Activated effector memory CD4-positive, alpha-beta T cell treated with anti-CD3 and anti-CD28 coated beads, Interleukin-2, amount 50 U/mL, for 16 hours (primary cell): ENCODE measurements at places on chromosomes 12 and 14.
A peak's percentile ranks its signal among the peaks of the same experiment; 100 is the strongest.

DNA sequence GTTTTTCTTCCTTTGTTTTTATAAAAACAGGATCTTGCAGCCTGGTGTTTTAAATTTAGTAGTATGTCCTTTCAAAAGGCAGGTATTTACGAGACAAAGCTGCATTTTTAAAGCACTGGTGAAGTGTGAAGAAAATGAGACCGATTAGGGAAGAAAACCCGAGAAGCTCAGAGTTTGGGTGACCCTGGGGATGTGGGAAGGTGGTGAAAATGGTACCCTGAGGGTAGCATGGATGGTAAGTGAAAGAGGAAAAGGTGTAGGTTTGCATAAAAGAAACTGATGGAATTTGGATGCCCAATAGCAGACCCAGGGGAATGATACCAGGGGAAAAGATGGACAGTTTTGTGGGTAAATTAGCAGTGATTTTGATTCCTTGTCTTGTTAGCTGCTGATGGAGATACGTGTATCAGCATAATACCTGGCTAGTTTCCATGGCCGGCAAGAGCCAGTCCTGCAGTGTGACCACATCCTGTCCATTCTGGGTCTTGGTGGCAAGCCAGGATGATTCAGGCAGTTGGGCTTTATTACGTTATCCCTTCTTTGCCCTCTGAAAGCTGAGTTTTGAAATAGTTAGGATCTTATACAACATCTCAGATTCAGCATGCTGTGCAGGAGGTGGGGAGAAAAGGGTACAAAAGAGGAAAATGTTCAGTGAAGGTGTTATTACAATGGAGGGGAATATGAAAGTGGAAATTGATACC, 8.9 kb downstream of the BICD1 start:
- no peak for DNase-seq

GRCh38 chr14:105887692-105888091, 361.3 kb downstream of the TMEM121 start:
- DNase-seq = no peak

DNA sequence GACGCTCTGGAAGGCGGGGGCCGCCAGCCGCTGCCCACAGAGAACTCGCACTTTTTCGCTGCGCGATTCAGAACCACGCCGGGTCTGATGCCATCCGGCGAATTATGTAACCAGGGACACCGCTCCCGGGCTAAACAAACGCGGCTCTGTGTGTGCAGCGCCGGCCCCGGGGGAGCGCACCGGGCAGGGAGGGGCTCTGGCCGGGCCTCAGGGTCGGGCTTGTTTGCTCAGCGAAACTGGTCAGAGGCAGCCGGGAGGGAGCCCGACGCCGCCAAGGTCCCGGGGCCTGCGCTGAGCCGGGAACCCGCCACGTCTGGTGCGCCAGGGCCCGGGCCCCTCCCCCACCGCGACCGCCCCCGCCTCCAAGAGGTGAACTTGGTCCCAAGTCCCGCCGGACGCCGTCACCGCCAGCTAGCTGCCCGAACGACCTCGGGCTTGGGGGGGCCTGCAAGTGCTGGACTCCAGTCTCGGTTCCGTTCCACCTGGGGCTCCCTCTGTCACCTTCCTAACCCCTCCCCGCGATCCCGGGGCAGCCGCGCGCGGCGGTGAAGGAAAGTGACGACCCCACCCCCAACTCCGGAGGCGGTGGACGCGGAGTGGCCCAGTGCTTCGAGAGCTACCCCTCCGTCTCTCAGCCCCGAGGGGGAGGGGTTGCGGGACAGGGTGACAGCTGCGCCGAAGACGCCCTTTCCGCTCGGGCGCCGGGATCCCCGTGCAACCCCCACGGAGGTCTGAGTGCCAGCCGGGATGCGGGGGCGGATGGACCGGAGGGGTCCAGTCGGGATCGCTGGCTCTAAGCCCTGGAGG, 848 bp downstream of the CTDSP2 start:
- peak; percentile 86 for DNase-seq

DNA sequence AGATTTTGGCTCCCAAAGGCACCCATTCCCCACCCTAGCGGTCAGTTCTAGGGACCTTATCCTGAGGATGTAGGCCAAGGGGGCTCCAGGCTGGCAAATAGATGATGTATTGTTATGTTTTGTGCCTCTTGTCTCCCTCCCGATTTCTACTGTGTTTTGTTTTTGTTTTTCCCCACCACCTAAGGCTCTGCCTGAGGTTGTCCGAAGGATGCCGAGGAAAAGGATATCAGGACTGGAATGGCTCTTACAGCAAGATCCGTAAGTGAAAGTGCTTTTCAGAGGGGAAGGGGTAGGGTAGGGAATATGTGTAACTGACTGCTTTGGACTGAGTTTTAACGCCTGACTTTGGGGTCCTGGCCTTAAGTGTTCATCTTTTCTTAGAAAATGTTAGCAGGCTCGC, 6.6 kb downstream of the FOXG1 start:
- no peak for DNase-seq

DNA sequence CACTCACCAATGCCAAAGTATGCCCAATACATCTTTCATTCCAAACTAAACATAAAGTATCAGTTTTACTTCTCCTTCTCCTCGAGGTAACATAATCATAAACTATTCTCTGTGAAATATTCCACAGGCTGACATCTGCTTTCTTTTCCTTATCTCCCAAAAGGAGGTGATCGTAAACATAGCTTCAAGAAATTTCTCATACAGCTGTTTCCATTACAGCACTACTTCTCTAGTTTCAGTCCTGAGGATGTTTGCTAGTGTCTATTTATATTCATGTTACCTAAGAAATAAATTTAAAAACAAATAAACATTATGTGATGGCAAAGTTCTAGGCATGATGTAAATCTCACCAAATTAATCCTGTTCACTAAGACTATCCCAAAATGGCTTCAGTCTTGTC, 90.1 kb upstream of the CPSF6 start:
- DNase-seq = no peak

- DNase-seq = no peak
Measured at GRCh38 chr12:6093764-6094163, 30.7 kb downstream of the VWF start.

DNA sequence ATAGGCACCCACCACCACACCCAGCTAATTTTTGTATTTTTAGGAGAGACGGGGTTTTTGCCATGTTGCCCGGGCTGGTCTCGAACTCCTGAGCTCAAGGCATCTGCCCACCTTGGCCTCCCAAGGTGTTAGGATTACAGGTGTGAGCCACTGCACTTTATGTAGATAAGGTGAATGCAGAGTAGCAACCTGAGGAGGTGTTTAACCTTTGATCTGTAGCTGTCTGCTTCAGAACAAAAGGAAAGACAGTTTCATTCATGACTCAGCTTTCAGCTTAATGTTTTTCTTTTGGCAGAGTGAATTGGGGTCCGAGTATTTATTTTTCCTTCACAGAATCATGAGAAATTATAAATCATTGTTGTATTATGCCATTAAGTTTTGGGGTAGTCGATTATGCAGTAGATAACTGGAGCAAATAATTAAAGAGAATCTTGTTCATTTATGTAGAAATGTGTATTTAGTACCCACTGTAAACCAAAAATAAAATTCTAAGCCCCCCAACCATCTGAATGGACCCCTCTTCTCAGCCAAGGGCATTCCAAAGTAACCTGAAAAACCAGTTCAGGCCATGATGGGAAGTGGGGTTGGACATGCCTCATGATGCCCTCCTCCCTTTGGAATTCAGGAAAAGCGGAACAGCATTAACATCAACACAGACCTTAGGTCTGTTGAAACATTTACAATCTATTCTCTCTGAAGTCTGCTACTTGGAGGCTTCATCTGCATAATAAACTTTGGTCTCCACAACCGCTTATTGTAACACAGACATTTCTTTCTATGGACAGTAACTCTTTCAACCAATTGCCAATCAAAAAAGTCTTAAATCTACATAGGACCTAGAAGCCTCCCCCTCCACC, 10.7 kb upstream of the STX2 start:
- DNase-seq = no peak
